ENCODE measurements at places on chromosomes 6 and 20.

GRCh38 chr6:130560231-130560630, 194.4 kb downstream of the TMEM200A start:
- no peak overlapping the region for H3K27ac ChIP-seq
- no peak for DNase-seq
- no peak overlapping the region for H3K4me3 ChIP-seq
- H3K4me1 ChIP-seq: no peaks in the 10 kb centered on the region
- H3K36me3 ChIP-seq: no peaks in the 10 kb centered on the region

- no peaks in the 10 kb centered on the region for H3K36me3 ChIP-seq
- peak overlapping the region; percentile 64 for H3K4me3 ChIP-seq
- peaks cover 14% of the 10 kb centered on the region for H3K4me1 ChIP-seq
- peak overlapping the region; percentile 86 for H3K27ac ChIP-seq
- H3K27me3 ChIP-seq: no peaks in the 10 kb centered on the region
These were observed 394 bp downstream of the AKAP12 start for GRCh38 chr6:151240036-151240685.

DNA sequence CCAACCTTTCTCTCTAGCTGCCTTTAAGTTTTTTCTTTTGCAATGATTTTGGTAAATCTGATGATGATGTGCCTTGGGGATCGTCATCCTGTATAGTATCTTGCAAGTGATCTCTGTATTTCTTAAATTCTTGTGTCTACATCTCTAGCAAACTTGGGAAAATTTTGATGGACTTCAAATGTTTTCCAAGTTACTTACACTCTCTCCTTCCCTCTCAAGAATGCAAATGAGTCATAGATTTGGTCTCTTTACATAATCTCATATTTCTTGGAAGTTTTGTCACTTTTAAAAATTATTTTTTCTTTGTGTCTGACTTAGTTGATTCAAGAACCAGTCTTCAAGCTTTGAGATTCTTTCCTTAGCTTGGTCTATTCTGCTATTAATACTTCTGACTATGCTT, 176.4 kb downstream of the TBC1D32 start:
- no peaks in the 10 kb centered on the region for H3K4me1 ChIP-seq
- H3K27ac ChIP-seq: no peak overlapping the region
- H3K36me3 ChIP-seq: peaks cover 27% of the 10 kb centered on the region

DNA sequence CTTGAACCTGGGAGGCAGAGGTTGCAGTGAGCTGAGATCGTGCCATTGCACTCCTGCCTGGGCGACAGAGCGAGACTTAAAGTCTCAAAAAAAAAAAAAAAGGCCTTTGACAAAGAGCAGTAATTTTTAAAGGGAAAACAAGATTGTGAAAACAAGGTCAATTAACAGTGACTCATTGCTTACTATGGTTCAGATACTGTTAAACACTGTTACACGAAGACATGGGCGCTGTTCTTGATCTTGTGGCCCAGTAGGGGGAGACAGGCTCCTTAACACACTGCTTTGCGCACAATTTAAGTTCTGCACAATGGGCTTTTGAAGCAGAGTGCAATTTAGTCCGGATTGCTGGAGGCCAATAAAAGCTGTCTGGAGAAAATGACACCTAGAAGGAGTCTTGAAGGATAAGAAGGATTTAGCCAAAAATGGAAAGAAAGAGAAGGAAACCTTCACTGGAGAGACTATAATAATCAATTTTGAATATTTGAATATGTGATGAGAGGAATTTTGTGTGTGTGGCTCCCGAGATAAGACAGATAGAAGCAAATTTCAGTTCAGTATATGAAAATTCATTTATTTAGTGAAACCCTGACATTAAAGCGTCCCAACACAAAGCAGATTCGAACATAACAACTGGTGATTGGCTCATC, 6.0 kb upstream of the LATS1 start:
- H3K36me3 ChIP-seq: peaks cover 24% of the 10 kb centered on the region
- H3K27ac ChIP-seq: no peak overlapping the region
- H3K4me1 ChIP-seq: no peaks in the 10 kb centered on the region
- H3K27me3 ChIP-seq: no peaks in the 10 kb centered on the region
- H3K4me3 ChIP-seq: no peak overlapping the region

DNA sequence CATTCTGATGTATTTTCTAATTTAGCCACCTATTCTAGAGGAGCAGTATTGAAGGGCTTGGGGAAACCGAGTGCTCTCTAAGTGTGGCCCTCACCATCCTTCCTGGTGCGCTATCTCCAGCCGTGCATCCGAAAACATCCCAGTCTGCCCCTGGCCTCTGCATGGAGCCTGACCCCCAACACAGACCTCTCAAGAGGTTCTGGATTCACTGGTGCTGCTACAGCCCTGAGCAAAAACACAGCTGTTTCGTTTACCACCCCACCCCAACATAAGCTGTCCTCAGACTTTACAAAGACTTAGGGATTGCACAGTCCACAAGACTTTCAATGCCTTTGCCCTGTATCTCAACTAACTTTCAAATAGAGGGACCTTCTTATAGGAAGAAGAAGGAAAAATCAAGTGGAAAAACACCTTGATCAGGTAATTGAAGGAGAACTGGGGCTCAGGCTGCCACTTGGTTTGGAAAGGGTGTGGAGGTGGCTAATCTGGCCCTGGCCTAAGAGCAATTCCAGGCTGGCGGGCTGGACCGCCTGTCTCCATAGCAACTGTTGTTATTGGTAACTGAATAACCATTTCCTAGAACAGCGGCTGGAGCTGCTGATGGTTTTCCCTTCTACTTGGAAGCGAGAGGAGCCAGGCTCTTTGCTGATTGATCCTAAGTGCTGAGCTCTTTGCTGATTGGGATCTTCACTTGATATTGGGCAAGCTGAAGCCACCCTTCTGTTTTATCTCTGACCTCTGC, 90.2 kb upstream of the TOX2 start:
- no peaks in the 10 kb centered on the region for H3K4me1 ChIP-seq
- H3K4me3 ChIP-seq: no peak overlapping the region
- H3K36me3 ChIP-seq: no peaks in the 10 kb centered on the region
- no peaks in the 10 kb centered on the region for H3K27me3 ChIP-seq
- no peak overlapping the region for H3K27ac ChIP-seq

- no peaks in the 10 kb centered on the region for H3K27me3 ChIP-seq
- DNase-seq: no peak
- H3K27ac ChIP-seq: no peak overlapping the region
- no peaks in the 10 kb centered on the region for H3K4me1 ChIP-seq
- no peaks in the 10 kb centered on the region for H3K36me3 ChIP-seq
These were observed 24.6 kb upstream of the FOXC1 start for GRCh38 chr6:1584996-1585668.

- no peak for DNase-seq
- H3K4me3 ChIP-seq: no peak overlapping the region
- H3K27ac ChIP-seq: no peak overlapping the region
- H3K4me1 ChIP-seq: no peaks in the 10 kb centered on the region
- no peaks in the 10 kb centered on the region for H3K27me3 ChIP-seq
- peaks cover 76% of the 10 kb centered on the region for H3K36me3 ChIP-seq
These were observed 10.8 kb downstream of the MAVS start for GRCh38 chr20:3857405-3857804.

GRCh38 chr6:33904050-33904746, 100.4 kb upstream of the MLN start:
- DNase-seq: no peak
- no peaks in the 10 kb centered on the region for H3K4me1 ChIP-seq
- no peaks in the 10 kb centered on the region for H3K27me3 ChIP-seq
- H3K27ac ChIP-seq: no peak overlapping the region
- no peak overlapping the region for H3K4me3 ChIP-seq
- H3K36me3 ChIP-seq: no peaks in the 10 kb centered on the region

- peaks cover 8% of the 10 kb centered on the region for H3K36me3 ChIP-seq
- H3K27ac ChIP-seq: no peak overlapping the region
These were observed 61.8 kb downstream of the AKAP12 start for GRCh38 chr6:151301547-151301946.

DNA sequence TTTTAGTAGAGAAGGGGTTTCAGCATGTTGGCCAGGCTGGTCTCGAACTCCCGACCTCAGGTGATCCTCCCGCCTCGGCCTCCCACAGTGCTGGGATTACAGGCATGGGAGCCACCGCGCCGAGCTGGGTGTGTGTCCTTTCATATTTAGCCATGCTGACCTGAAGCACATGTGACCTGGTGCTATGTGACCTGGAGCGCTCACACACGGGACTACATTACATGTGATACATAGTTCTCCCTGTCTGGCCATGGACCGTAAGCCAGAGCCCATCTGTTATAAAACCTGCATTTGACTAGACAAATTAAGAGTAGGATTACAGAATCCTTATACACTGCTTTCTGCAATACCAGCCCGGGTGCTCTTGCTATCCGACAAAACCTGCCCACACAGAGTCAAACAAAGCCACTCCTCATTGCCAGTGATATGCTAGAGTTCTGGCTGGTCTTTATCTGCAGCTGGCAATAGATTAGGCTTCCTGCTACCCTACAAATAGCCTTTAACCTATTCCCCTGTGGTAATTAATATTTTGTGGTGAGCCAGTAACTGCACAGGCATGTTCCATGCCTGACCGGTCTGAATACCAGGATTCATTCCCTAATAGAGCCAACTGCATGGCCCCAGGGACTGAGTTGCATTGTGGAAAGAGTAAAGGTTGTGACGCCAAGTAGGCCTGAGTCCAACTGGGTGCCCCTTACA, 26.3 kb upstream of the FAM50B start:
- no peaks in the 10 kb centered on the region for H3K36me3 ChIP-seq
- DNase-seq: no peak
- no peak overlapping the region for H3K4me3 ChIP-seq

Measured in ascending aorta (tissue), 2 donors.